ENCODE measurements at places on chromosomes 11 and 22. TPM values are rescaled to one million over a fixed set of nuclear protein-coding genes. Genes with fewer than 3 reads are reported as not detected.

DNA sequence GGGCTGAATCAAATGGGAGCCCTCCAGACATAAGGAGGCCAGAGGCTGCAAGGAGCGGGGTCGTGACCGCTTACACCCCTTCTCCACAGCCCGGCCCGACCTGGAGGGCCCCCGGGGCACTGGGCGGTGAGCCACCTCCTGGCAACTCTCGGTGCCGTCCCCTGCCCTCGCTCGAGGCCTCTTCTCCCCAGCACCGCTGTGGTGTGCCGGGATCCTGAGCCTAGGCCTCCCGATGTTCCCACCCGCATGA is 432 bp upstream of the GP1BB start:
- no peak for DNase-seq

- DNase-seq: peak; percentile 26
Measured at GRCh38 chr11:45885274-45885920, at the start of gene MAPK8IP1. MAPK8IP1 (plus strand) TSS chr11:45885651; CDS start chr11:45885821, 170 bp downstream.

The NDUFC2 gene
- 102 TPM for total RNA-seq

The C11orf91 gene
- not detected for total RNA-seq

DNA sequence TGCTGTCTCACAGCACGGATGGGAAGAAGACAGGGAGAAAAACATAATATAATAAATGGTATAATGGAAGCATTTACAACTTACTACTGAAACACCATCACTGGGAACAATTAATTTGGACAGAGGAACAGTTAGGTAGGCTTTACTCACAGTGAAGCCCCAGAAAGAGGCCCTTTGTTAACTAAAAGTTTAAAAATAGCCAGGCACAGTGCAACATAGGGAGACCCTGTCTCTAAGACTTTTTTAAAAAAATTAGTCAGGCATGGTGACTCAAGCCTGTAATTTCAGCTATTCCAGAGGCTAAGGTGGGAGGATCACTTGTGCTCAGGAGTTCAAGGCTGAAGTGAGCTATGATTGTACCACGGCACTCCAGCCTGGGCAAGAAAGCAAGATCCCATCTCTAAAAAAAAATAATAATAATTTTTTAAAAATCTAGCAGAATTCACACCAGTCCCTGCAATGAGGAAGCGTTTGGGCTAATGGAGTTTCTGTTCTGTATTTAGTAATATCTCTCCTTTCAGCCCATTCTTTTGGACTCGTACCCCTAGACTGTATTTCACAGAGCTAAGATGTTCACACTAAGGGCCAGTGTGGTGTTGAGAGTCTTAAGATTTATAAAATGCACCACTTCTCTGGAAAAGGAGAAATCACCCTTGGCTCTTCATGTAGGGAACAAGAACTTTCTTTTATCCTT is 275.5 kb downstream of the SOX6 start:
- DNase-seq: no peak

DNA sequence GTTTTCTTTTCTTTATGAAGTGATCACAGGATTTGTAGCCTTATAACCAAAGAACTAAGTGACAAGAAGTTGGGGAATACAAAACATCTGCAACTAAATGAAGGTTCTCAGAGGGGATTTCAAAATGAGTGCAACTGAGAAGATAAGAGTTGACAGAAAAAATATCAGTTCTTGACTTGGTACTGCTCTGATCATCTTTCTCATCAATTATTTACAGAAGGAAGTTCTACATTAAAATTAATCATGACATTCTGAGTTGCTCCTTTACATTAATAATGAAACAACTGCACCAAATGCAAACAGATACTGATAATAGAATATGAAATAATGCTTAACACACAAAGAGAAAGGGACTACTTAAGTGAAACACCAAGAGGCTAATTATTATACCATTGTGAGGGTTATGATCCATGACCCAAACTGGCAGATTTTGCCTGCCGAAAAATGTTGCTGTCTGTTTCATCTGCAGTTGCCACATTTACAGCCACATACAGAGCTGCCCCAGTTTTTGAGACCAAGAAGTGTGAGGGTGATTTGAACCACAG is 561.9 kb upstream of the ANO5 start:
- no peak for DNase-seq

The PLXNB2 gene
- total RNA-seq: 313 TPM

The POU2F3 gene
- total RNA-seq: not detected

- DNase-seq: no peak
Measured at GRCh38 chr11:119538753-119539152, 115.8 kb upstream of the THY1 start.

DNA sequence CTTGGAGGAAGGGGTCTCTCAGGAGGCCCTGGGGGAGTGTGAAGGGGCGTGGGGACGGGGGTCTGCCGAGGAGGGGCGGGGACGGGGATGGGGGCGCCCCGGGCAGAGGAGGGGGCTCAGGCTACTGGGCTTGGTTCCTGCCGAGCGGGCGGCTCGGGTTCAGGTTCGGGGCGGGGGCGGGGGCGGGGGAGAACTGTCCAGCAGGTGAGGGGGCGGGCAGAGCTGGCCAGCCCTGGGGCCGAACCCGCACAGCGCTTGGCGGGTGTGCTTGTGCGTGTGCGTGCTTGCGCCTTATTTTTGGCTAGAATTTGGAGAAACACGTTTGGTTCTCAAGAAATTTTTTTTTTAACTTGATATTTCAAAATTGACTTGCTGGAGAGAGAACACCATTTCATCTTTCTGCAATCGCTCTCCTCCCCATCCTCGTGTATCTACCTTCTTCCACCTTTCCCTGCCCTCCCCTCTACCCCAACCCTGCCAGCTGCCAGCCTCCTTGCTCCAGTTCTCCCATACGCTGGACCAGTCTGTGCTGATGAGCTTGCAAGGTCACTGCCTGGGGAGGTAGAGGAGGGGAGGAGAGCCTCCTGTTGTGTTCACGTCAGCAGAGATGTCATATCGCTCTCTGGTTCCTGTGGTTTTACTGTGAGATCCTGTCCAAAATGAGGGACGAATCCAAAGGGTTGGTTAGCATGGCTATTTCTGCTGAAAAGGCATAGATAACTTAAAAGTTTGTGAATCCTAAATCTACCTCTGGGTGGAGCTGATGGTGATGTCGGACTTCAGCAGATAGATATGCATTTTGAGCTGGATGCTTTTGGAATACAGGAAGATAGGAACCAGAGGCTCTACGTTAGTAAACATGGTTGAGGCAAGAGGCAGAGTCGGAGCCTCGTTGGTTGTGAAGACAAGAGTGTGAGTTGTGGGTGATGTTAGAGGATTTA is 668 bp downstream of the MADD start:
- peak; percentile 59 for DNase-seq

- no peak for DNase-seq
Measured at GRCh38 chr22:38788846-38789245, 5.1 kb downstream of the DNAL4 start.

DNA sequence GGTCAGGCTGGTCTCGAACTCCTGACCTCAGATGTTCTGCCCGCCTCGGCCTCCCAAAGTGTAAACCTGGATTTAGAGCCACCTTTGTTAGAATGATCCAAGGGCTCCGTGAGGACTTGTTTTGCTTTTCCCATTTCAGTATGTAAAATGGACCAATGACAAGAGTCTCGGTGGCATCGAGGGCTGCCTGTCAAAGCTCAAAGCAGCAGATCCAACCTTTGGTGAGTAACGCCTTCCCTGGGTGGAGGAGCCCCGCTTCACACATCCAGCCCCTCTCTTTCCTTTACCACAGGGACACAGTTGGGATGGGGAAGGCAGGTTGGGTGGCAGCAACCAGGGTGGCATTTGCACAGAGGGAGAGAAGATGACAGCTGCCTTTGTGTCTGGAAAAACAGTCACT is 4.4 kb downstream of the TTC38 start:
- DNase-seq: peak; percentile 31

GRCh38 chr11:8963569-8964323 is 496 bp downstream of the TMEM9B start:
- DNase-seq: peak; percentile 92

GRCh38 chr22:19632668-19633148 is 81.6 kb upstream of the SEPTIN5 start:
- no peak for DNase-seq

GRCh38 chr11:90803366-90803765 is 580.5 kb upstream of the CHORDC1 start:
- no peak for DNase-seq

DNA sequence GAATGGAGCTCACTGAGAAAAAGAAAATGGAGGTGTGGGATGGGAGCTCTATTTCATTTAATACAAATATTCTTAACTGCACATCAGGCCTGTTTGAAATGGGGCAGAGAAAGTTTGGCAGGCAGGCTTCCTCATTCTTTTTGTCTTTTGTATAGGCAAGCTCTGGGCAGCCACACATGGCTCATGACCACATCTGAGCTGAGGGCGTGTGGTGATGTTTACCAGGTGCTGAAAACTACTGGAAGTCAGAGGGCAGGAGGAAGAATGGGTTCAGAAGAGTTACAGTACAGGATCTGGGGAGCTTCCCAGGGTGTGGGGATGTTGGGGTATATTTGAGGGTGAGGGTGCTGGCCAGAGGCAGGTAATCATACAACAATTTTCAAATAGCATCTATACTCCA is 66.3 kb upstream of the NAV2 start:
- DNase-seq: no peak

DNA sequence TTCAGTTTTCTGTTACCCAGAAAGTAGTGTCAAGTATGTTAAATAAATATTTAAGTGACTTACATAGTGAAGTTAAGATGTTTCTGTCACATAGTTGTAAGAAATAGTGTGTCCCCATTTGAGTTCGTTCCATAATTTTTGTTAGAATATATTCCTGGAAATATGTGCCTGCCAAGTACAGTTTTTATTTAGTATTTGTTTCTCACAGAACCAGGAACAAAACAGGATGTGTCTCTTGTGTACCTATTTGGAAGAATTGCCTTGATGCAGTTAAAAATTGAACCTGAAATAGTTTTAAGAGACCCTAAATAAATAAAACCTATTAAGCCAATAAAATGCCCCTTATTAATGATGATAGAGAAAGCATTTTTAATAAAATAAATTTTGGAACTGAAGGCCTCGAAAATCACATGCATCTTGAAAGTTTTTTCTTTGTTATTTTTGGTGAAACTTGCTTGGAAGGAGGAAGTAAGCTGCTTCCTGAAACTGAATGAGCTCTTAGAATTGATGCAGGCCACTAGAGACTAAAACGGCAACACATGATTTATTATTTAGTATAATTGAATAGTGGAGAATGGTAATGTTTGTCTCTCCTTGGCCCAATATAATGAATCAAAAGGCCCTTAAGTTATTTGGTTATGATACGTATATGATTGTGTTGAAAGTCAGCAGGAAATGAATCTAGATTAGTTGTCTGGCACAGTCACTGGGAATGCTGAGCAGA is 55.9 kb downstream of the SWAP70 start:
- DNase-seq: no peak

DNA sequence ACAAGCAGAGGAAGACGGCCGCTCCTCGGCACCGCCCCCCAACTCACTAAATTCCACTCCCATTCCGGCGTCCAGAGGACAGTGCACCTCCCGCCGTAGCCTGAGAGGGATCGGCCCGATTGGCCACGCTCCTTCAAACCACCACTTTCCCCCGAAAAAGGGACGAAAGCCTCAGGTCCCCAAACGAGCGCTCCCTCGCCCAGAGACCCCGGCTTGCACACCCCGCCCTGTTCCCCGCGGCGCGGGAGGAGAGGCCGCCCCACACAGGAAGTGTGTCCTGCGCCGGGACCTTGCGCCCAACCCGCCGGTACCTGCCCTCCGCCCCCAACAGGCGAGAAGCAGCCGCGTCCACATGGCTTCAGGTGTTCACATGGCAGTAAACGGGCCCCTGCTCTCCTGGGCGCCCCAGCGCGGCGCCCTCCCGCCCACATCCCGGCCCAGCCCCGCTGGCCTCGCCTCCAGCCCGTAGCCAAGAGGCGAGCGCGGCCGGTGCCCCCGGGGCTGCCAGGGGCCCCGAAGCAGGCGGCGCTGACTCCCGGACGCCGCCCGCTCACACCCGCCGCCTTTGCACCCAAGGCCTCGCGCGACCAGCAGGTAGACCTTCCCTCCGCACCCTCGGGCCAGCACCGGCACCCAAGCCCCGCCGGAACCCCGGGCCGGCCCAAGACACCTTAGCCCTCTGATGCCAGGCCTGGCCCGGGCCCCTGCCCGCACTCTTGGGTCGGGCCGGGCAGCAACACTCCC is 849 bp downstream of the TCF20 start:
- DNase-seq: peak; percentile 90

GRCh38 chr22:38490915-38491314 is 15.2 kb downstream of the DDX17 start:
- DNase-seq: peak; percentile 88

GRCh38 chr11:120228794-120229384 is 11.1 kb upstream of the POU2F3 start:
- no peak for DNase-seq

DNA sequence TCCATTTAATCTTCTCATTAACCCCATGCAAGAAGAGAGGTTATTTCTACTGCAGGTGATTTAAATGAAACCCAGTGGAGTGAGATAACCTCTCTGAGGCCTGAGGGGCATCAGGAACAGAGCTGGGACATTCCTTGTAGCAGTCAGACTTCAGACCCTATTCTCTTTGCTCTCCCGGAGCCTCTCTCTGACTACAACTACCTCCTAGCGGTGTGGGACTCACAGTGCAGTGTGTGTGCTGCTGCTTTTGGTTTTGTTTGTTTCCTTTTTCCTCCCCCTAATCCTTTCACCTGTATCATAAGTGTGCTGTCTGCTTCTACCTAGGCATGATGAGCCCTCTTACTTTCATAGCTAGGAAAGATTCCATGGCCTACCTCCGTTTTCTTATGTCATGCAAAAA is 769.6 kb downstream of the NTM start:
- DNase-seq: no peak

The C22orf31 gene
- not detected for total RNA-seq

GRCh38 chr11:33500861-33501479 is 199.7 kb downstream of the C11orf91 start:
- no peak for DNase-seq

The TM7SF2 gene
- 67.6 TPM for total RNA-seq

- no peak for DNase-seq
Measured at GRCh38 chr11:20397281-20397680, 9.8 kb downstream of the PRMT3 start.

DNA sequence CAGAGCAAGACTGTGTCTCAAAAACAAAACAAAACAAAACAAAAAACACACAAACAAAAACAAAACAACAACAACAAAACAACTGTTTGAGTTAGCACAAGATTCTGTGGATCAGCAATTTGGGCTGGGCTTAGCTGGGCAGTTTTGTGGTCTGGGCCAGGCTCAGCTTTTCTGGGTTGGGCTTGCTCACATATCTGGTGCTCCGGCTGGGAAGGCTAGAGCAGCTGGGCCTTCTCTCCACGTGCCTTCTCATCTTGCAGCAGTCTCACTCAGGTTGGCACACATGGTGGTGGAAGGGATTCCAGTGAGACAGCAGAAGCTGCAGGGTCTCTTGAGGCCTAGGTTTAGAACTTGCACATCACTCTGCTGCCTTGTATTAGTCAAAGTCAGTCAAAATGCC is 35.7 kb downstream of the EIF3F start:
- no peak for DNase-seq

Data from Peyer's patch (tissue), 4 donors.